ENCODE measurements at places on chromosomes 4 and X.

- peak; percentile 12 for DNase-seq
These were observed 97.9 kb downstream of the ADRA2C start for GRCh38 chr4:3863841-3864741.

GRCh38 chr4:48742412-48742811 is 37.7 kb downstream of the FRYL start:
- no peak for DNase-seq

DNA sequence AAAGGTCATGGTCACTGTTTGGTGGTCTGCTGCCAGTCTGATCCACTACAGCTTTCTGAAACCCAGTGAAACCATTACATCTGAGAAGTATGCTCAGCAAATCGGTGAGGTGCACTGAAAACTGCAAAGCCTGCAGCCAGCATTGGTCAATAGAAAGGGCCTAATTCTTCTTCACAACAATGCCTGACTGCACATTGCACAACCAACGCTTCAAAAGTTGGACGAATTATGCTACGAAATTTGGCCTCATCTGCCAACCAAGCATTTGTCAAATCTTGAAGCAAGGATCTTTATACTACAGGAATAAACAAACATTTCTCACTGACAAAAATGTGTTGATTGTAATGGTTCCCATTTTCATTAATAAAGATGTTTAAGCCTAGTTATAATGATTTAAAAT is 90.4 kb downstream of the EIF4E start:
- no peak for DNase-seq

- DNase-seq: no peak
These were observed 1.8 kb downstream of the WDR44 start for GRCh38 chrX:118347736-118348135.

- DNase-seq: no peak
These were observed 222.5 kb downstream of the MGST2 start for GRCh38 chr4:139887962-139888735.

GRCh38 chrX:29661290-29661689 is 554.1 kb upstream of the MAGEB2 start:
- DNase-seq: no peak
